ENCODE measurements at places on chromosomes 7 and 10.
A peak's percentile ranks its signal among the peaks of the same experiment; 100 is the strongest.

- no peak for DNase-seq
Measured at GRCh38 chr10:130191380-130191779, 55.2 kb downstream of the GLRX3 start.

DNA sequence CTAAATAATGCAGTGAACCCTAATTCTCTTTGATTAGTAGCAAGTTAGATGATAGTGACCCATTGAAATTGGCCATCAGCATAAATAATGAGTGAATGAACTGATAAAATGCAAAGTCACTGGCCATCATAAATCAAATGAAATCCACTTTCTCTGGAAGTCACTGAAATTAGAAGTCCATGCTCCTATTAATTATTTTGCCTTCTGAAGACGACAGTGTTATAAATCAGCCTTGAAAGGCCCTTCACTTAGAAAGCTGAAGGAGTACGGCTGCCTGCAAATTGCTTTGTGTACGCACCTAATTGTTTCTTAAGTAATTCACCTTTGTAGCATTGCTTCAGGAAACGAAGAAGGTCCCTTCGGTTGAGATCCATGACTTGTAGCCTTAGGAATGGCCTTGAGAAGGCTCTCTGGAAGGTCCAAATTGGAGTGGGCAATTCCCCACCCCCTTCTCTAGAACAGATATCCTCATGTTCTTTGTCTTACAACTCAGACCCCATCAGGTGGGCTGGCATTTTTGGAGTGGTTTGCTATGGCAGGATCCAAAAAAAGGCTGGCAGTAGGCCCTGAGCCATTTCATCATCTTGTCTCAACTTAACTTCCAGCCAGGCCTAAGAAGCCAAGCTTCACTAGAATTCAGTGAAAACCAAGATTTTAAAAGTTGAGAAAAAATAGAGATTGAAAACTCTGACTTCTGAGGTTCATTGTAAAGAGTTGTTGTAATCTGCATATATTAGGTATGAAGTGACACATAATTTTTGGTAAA, 420.3 kb downstream of the LRMDA start:
- DNase-seq, result no peak

DNA sequence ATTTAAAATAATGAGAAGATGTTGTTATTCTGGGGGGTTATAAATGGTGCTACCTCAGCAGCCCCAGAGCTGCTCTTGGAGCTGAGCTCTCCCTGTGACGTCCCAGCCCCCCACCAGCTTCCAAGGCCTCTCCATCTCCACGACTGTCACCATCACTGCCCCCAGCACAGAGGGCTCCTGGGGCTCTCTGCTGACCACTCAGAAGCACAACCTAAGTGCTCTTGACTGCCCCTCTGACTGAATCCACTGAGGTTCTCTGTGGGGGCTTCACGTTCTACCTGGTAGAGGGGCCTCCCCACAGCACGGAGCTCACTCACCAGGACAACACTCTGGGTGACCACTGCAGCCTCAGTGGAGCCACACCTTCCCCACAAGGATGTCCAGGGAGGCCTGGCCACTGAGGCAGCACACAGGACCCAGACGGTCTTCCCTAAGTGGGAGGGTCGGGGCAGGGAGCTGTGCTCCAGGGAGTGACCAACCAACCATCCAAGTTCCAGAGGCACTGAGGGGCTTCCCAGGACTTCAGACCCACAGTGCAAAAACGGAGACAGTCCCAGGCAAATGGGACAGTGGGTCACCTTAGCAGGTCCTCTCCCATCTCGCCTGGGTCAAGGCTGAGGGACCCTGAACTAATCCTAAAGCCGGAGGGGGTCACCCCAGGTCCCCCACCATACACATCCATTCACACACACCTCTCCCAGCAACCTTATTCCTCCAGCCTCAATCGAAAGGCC, 121.0 kb upstream of the PPP2R2D start:
- DNase-seq, result no peak

- peak; percentile 89 for DNase-seq
Measured at GRCh38 chr10:125084191-125084613, 76.2 kb downstream of the CTBP2 start.

DNA sequence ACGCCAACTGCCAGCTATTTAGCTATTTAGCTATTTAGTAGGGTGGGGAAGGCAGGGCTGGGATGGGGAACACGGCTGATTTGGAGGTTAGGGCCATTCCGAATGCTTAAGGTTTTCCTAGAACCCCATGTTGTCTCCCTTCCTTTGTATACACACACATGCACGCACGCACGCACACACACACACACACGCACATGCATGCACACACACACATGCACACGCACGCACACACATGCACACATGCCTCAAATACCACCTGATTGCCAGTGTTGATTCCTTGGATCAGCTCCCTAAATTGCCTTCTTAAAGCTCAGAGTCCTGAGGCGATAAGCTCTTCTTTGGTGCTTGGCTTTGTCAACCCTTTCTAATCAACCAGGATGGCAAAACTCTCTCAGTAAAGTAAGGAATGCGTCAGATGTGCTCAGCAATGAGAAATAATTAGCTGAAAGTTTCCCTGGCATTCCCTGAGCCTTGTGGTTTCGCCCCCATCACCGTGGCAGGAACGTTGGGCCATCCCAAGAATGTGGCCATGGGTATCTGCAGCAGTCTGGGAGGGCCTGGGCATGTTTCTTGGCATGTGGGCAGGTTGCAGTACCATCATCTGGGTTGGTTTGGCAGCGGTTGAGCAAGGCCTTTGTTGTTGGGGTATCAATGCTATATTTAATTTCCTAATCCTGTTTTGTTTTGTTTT, 305.6 kb downstream of the LRMDA start:
- DNase-seq, result no peak
